ENCODE measurements at places on chromosomes 6 and 20. TPM values are rescaled to one million over a fixed set of nuclear protein-coding genes. Genes with fewer than 3 reads are reported as not detected.

GRCh38 chr6:2503816-2504494, 246.8 kb downstream of the MYLK4 start:
- H3K36me3 ChIP-seq = no peaks in the 10 kb centered on the region
- no peak overlapping the region for H3K27ac ChIP-seq
- no peak overlapping the region for H3K4me3 ChIP-seq
- no peaks in the 10 kb centered on the region for H3K4me1 ChIP-seq

DNA sequence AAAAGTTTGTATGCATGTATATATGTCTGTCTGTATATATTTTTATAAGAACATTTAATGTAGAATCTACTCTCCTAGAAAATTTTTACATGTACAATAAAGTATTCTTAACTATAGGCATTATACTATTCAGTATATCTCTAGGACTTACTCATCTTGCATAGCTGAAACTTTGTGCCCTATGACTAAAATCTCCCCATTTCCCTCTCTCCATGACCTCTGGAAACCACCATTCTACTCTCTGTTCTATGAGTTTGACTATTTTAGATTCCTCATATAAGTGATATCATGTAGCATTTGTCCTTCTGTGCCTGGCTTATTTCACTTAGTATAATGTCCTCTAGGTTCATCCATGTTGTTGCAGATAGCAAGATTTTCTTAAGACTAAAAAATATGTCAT, 205.1 kb upstream of the SMLR1 start:
- no peak for DNase-seq
- H3K27me3 ChIP-seq = no peaks in the 10 kb centered on the region
- no peaks in the 10 kb centered on the region for H3K36me3 ChIP-seq
- H3K4me3 ChIP-seq = no peak overlapping the region
- H3K27ac ChIP-seq = no peak overlapping the region
- no peaks in the 10 kb centered on the region for H3K4me1 ChIP-seq

DNA sequence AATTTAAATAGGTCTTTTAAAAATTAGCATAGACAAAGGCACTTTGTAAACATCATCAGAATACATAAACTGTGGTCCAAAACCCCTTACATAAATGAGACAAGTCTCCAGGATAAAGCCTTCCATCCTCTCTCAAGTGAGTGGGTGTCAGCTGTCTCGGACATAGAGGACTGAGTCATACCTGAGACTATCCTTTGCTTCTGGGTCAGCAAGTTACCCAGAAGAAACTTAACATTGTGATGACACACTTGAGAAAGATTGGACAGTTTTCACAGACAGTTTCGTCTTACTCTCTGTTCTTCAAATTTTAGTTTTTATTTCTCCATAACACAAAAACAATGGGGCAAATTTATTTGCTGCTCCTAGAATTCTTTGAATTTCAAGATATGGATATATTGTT, 838.0 kb downstream of the DHX35 start:
- no peak overlapping the region for H3K27ac ChIP-seq
- H3K27me3 ChIP-seq = no peaks in the 10 kb centered on the region
- no peak overlapping the region for H3K4me3 ChIP-seq
- H3K36me3 ChIP-seq = no peaks in the 10 kb centered on the region
- no peak for DNase-seq

- no peak overlapping the region for H3K27ac ChIP-seq
- no peaks in the 10 kb centered on the region for H3K36me3 ChIP-seq
- no peaks in the 10 kb centered on the region for H3K27me3 ChIP-seq
- no peak overlapping the region for H3K4me3 ChIP-seq
- no peak for DNase-seq
- no peaks in the 10 kb centered on the region for H3K4me1 ChIP-seq
Observed at GRCh38 chr6:5335020-5335419, 73.7 kb downstream of the FARS2 start.

Gene FAXC
- 1.0 TPM for total RNA-seq

Gene RAET1G
- not detected for total RNA-seq

Gene ZBTB22
- 12.7 TPM for total RNA-seq
